ENCODE measurements at places on chromosomes 2 and 18.

DNA sequence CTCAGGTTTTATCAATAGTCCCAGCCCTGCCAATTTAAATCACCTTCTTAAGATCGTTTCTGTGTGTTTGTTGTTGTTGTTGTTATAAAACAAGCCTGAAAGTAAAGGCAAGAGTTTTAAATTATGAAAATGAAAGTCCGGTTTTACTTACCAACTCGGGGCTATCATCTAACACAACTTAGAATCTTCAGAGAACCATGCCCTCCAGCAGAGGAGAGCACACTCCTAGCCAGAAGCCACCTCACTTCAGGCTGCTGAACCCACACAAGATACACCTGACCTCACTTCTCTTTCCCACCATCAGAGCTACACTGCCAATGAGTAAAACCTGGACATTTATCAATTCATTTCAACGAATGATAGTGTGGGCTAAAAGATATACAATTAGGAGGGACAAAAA, 335.2 kb downstream of the IRS1 start:
- no peak for DNase-seq

DNA sequence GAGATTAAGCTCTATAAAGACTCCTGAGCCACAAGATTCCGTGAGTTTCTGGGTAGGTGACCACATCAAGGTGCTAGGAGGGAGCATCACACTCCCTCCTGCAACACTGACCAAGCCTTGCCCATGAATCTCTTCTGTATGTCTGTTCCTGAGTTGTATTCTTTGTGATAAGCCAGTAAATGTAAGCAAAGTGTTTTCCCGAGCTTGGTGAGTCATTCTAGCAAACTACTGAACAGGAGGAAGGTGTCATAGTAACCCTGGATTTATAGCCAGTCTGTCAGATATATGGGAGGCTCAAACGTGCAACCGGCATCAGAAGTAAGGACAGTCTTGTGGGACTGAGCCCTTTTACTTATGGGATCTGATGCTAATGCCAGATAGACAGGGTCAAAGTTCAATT, 346.1 kb upstream of the KYNU start:
- DNase-seq = peak; percentile 6

GRCh38 chr2:11829947-11830707, 83.7 kb downstream of the LPIN1 start:
- peak; percentile 92 for DNase-seq

DNA sequence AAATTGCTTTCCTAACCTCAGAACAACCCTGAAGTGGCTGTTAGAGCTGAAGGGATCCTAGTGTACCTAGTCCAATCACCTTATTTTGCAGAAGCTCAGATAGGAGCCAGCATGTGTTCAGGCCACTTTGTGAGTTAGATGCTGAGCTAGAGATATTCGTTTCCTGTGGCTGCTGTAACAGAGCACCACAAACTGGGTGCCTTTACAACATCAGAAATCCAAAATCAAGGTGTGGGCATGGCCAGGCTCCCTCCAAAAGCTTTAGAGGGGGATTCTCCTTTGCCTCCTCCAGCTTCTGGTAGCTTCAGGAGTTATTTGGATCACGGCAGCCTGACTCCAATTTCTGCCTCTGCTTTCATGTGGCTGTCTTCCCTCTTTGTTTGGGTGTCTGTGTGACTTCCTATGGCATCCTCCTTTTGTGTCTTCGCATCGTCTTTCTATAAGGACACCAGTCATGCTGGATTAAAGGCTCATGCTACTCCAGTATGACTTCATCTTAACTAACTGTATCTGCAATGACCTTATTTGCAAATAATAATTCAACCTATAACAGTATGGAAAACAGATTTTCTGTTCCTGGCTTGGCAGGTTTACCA, 86.3 kb upstream of the TGFA start:
- no peak for DNase-seq

GRCh38 chr2:180647221-180647620, 333.2 kb upstream of the UBE2E3 start:
- DNase-seq = no peak

- no peak for DNase-seq
These were observed 76.8 kb downstream of the SH3BP4 start for GRCh38 chr2:235028646-235029045.

DNA sequence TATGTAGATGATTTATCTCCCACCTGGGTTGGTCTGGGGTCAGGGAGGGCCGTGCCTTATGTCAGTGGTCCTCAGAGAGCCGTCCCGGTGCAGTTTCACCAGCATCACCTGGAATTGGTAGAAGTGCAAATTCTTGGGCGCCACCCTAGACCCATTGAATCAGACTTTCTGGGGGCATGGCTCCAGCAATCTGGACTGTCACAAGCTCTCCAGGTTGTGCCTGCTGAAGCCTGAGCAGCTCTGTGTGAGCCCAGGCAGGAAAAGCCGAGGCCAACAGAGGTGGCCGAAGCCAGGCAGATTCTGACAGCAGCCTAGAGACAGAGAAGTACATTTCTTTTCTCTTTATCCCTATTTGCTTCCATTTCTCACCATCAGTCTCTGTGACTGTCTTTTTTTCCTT, 98.4 kb upstream of the SEC11C start:
- DNase-seq = no peak

DNA sequence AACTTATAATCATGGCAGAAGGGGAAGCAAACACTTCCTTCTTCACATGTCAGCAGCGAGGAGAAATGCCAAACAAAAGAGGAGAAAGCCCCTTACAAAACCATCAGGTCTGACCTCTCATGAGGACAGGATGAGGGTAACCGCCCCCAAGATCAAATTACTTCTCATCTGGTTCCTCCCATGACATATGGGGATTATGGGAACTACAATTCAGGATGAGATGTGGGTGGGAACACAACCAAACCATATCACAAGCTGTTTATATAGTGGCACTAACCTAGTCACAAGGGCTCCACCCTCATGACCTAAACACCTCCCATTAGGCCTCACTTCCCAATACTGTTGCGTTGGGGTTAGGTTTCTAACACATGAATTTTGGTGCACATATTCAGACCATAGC, 110.0 kb downstream of the OSBPL6 start:
- no peak for DNase-seq

GRCh38 chr2:7007488-7007845, 90.3 kb downstream of the RNF144A start:
- no peak for DNase-seq

DNA sequence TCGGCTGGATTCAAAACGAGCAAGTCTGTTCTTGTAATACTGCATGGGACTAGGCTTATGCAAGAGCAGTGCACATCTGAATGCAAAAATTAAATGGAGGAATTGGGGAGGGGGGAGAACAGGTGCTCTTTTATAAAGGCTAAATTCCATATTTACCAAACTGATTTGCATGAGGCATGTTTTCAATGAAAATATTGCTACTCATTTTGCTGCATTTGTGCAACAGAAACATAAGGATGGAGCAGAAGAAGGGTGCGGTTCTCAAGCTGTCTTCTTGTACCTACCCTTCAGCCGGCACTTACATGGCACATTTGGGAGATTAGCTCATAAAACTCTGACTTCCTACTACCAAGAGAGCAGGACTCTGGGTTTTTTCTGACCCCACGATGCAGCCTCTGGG, 256.4 kb downstream of the CDCA7 start:
- no peak for DNase-seq

DNA sequence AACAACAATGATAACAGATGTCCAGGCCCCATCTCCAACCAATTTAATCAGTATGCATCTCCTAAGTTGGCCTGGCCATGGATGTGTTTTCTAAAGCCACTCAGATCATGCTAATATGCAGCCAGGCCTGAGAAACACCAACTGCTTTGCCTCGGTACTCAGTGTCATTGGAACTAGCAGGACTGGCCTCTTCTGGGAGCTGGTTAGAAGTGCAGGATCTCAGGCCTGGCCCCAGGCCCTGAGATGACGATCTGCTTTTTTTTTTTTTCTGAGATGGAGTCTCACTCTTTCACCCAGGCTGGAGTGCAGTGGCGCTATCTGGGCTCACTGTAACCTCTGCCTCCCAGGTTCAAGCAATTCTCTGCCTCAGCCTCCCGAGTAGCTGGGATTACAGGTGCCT, 69.1 kb downstream of the IRS1 start:
- no peak for DNase-seq

- DNase-seq = no peak
These were observed 96.2 kb upstream of the SNTG2 start for GRCh38 chr2:854460-854859.

GRCh38 chr18:13371689-13372418, 153.3 kb downstream of the LDLRAD4 start:
- no peak for DNase-seq

- no peak for DNase-seq
These were observed 214.6 kb downstream of the RDH14 start for GRCh38 chr2:18345848-18346247.

DNA sequence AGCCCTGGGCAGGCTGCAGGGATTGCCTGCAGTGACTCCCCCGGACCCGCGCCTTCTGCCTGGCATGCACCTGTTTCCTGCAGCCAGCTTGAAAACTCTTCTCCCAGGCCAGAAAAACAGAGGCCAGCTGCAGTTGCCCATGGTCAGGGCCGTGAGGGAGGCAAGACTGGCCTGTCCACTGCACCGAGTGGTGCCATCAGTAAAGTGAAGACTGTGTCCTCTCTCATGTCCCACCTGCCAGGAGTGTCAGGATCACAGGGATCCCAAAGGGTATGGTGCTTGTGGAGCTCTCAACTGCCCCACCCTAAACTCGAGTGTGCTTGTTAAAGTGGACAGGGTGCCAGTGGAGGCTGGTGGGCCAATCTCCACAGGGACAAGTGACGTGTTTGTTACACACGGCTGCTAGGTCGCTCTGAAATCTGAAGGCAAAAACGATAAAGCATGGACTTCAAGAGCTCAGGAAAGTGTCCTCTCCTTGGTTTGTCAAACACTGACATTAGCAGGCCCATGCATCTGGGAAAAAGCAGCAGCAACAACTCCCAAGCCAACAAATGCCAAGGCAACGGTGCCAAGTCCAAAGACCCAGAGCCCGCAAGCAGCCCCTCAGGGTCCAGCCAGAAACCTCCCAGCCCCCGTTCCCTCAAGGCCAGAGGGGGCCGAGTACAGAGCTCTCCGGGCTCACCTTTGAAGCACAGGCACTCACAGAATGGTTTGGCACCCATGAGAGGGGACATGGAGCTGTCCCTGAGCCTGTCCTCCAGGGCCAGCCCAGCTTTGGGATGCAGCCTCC, 213.2 kb downstream of the HDAC4 start:
- DNase-seq = no peak

DNA sequence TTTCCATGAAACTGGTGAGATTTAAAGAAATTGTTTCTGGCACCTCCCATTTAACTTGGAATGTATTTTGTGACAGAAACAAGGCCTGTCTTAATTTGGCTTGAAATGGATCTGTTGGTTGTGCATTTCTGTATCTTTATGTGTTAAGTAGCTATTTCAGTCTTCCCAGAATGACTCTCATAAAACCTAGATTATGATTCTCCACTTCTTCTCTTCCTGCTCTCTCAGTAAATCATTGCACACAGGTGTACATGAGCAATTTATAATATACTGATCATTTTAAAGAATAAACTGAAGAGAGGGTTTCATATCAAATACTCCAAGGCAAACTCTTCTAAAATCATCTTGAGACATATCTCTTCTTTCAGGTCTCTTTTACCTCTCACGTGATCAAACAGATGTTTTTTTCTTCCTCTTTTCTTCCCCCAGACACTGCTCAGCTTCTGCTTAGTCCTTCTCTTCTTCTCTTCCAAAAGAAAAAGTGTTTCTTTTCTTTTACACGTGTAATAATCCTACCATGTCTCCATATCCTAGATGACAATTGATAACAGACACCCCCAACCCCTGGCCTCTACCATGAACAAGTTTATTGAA, 112.0 kb downstream of the PPP1R1C start:
- no peak for DNase-seq

- DNase-seq = no peak
These were observed 90.0 kb downstream of the ZCCHC2 start for GRCh38 chr18:62612776-62613175.

GRCh38 chr18:42893977-42894376, 221.5 kb downstream of the RIT2 start:
- DNase-seq = no peak

DNA sequence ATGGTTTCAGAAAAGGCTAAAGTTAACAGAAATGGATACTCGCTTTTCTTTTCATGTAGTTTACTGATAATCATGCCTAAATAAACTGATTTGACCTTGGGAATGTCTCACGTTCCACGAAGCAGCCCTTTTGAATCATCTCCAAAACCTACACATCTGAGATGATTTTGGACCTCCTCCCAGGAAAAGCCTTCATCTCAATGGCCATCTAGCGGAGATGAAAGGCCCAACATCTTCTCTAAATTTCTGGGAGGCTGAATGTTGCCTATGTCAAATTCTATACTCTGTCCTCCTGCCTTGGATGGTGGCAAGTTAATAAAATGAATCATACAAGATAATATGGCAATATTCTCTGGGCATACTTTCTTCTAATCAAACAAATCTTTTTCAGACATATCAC, 448.5 kb downstream of the ZEB2 start:
- DNase-seq = no peak

DNA sequence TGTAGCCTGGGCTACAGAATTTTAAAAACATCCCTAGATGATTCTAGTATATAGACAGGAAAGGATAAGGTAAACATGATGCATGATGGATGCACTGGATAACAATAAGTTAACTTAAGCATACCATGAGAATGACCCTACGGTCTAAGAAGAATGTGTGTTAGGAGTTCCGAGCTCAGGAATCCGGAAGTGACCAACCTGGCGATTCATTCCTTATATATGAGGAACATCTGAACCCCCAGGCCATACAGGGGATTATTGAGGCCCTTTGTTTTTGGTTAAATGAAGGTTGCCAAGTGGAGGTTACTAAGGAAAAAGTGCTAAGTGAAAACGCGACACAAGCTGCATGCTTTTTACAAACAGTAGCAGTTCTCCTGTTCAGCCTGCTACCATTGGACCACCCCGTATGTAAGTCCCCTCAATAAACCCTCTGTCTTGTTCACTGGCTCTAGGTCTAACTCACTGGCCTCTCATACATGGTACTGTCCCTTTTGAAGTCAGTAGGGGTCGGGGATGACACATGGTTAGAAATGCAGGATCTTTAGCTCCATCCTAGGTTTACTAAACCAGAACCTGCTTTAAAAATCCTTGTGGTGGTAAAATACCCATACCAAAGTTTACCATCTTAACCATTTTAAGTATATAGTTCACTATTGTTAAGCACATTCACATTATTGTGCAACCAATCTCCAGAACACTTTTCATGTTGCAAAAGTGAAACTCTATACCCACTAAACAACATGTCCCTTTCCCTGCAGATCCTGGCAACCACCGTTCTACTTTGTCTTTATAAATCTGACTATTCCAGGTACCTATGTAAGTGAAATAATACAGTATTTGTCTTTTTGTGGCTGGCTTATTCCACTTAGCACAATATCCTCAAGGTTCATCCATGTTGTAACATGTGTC, 111.0 kb upstream of the MAP4K3 start:
- no peak for DNase-seq

GRCh38 chr2:213187833-213188532, 36.6 kb upstream of the IKZF2 start:
- DNase-seq = peak; percentile 72

GRCh38 chr18:45218436-45218835, 396.8 kb upstream of the SLC14A2 start:
- DNase-seq = no peak

- no peak for DNase-seq
These were observed 8.6 kb upstream of the PLEKHM3 start for GRCh38 chr2:208033701-208034502.

Measured in retinal pigment epithelial cell (primary cell).